Activated CD4-positive, alpha-beta T cell treated with anti-CD3 and anti-CD28 coated beads, Interleukin-2, amount 50 U/mL, for 16 hours (primary cell): ENCODE measurements at places on chromosomes 3 and 15.

- no peak for DNase-seq
Measured at GRCh38 chr15:32905481-32905880, 187.7 kb downstream of the GREM1 start.

DNA sequence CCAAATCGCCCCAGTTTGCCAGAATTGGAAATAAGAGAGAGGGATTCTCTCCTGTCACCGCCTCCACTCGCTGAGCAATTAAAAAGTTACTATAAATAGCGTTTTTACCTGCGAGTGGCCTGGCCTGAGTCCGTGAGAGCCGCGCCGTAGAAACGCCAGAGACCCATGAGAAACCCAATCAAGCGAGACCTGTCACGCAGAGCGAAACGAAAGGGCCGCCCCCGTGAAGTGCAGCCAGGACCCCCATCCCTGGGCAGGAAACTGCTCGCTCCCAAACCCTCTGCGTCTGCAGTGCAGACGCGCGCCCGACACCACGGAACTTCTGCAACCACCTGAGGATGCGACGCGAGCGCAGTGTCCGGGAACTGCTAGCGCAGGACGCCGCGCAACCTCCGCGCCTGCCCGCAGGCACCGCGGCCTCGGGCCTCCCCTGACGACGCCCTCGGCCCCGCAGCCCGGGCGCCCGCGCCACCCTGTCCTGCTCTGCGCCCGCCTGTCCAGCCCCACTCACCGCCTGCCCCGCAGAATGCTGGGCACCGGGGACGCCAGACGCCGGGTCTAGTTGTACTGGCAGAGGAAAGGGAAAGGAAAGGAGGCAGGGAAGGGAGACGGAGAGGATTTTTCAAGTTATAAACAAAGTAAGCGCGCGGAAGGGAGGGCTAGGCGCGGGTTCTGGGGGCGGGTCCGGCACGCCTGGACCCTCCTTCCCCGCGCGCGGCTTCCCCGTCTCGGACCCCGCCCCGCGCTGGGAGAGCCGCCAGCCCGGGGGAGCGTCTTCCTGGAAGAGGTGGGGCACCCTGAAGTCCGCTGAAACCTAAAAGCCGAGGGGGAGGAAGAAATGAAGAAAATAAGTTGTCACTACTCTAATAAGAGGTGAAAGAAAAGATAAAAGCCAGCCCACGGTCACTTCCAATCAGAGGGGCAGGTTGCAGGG is at the start of gene PLSCR4:
Gene PLSCR4, minus strand, starts transcription at position 657 of the 934 bp plus-strand sequence. CDS start 29,034 bp downstream, outside the sequence.
- peak; percentile 1 for DNase-seq

- peak; percentile 50 for DNase-seq
Measured at GRCh38 chr3:168094877-168095610, 680 bp downstream of the GOLIM4 start.

GRCh38 chr3:107660306-107660976 is 137.7 kb downstream of the BBX start:
- DNase-seq: peak; percentile 41

- DNase-seq: no peak
Measured at GRCh38 chr3:38579551-38580449, 69.7 kb downstream of the SCN5A start.

DNA sequence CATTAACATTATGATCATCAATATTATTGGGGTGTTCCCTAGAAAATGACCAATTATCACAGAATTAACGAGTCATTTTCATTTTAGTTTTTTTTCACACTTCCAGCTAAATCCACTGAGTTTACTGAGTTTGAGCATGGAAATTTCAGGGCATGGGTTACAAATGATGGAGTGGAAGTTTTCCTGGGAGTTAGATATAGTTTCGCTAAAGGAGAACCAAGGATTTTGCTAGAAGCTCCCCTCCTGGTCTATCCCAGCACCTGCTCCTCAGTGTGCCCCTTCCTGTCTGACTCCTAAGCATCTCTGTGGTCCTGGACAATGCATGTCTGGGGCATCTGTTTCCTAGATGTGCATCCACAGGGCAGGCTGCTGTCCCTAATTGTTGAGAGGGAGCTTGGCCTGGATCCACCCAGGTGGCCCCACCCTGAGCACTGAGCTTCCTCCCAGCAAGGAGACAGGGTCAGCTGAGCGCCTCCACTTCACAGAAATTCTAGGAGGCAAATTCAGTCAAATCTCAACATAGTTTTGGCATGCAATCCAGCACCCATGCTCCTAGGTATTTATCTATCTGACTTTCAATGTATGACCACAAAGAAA is 102.3 kb upstream of the GOLGA6L6 start:
- no peak for DNase-seq

DNA sequence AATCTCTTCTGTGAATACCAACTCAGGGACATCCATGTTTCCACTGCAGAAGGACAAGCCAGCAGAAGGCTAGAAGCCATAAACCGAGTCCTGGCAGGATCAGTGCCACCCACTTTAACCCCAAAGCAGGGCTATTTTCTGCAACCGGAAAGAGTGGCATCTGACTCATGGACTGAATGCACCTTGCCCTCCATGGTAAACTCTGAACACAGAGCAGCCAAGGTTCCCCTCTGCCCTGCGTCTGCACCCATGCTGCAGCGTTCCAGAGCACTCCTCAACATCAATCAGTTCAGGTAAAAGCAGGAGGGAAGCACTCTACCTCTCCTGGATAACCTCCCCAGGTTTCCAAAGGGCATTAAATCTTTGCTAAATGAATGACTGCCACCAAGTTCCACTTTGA is 801 bp upstream of the NGRN start:
- DNase-seq: peak; percentile 68

- DNase-seq: no peak
Measured at GRCh38 chr3:61350782-61351309, 99.6 kb upstream of the FHIT start.

DNA sequence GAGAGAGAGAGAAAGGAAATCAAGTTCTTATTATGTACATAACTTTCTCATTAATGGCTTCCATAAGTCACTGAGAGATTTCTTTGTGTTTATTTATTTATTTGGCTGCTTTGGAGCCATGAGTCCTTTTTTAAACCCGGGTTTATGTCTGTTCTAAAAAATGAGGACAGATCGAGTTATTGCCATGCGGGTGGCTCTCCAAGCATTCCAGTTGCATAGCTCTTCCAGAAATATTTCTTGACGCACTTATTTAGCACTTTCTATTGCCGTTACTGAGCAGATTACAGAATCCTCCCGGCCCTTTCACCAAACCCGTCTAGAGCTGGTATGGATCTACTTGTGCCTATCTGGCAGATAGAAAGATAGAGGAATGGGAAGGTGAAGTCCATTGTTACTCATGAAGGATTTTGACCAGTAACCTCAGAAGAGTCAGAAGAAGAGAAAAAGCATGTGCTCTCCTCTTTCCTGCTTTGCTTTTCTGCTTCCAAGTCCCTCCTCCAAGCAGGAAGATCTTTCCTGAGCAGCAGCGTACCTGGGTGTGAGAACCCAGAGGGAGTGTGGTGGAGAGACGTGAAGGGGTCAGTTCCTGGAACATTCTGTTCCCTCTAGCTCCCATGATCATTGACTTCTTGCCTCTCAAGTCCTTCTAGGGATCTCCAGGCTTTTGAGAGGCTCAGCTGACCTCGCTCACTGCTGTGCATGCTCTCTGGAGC is 112.8 kb downstream of the LPP start:
- DNase-seq: no peak

DNA sequence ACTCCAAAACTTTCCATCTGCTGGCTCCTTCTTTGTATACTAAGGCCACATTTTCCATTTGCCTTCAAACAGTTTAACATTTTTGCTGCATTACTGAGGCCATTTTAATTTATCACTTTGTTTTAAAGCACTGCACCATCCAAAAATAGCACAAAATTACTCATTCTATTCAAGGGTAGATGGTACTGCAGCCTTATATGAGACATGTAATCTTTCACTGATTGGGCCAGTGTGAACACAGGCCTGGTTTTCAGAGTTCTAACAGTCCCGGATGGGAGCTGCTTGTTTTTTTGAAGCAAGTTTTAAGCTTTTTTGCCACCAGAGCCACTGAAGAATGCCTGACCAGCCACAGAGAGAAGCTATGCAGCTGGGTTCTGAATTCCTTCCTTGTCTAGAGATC is 172.3 kb upstream of the TSC22D2 start:
- DNase-seq: no peak

- DNase-seq: no peak
Measured at GRCh38 chr3:47394881-47395280, 14.1 kb downstream of the PTPN23 start.

- DNase-seq: no peak
Measured at GRCh38 chr3:182808041-182808770, 14.9 kb downstream of the ATP11B start.

DNA sequence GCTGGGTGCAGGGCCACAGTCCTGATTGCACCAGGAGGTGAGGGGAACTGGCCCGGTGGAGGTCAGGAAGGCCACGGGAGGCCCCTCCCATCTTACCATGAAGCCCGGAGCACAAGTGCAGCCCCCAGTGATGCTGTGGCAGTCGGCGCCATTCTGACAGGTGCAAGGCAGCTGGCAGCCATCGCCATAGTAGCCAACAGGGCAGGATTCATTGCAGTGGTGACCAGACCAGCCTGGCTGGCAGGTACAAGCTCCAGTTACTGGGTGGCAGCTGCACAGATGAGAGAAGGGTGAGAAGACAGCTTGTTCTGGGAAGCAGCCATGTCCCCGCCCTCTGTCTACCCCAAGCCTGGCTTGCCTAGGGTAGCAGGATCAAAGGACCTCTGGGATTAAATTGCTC is 88.2 kb downstream of the RAB11A start:
- no peak for DNase-seq

- DNase-seq: no peak
Measured at GRCh38 chr3:192224634-192225155, 502.6 kb downstream of the FGF12 start.

- no peak for DNase-seq
Measured at GRCh38 chr3:94359996-94360395, 297.1 kb downstream of the NSUN3 start.

GRCh38 chr15:23118208-23118607 is 18.4 kb downstream of the GOLGA6L1 start:
- no peak for DNase-seq

DNA sequence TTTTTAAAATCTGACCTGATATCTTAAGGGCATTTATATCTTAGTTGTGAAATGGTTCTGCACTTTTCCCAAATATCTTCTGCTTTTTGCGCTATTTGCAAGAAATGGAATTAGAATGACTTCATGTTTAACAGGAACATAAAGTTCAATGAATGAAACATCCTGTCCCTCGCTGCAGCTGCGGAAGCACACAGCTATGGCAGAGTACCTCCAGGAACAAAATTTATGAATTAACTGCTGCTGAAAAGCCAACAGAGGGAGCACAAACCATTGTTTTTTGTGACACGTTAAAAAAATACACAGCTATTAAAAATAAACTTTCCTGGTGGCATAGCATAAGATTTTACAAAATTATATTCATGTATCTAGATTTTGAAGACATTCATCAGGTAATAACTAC is 404.4 kb upstream of the MDFIC2 start:
- no peak for DNase-seq

DNA sequence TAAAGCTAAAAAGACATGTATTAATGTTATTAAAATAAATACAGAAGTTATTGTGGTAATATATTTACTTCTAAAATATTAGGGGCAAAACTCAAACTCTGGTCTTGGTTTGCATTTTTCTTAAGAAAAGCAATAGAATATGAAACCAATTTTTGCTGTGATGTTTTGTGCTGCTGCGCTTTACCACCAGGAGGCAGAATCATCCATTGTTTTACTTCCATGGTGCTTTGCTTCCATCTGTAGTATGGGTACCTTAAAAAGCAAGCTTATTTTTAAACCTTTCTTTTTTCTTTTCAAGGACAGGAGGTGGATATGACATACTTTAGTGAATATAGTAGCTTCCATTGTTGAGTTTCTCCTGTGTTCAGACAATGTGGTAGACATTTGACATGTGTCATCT is 46.6 kb upstream of the MRPL3 start:
- DNase-seq: peak; percentile 12

- peak; percentile 26 for DNase-seq
Measured at GRCh38 chr3:70980646-70981170, 602.8 kb downstream of the FOXP1 start.

DNA sequence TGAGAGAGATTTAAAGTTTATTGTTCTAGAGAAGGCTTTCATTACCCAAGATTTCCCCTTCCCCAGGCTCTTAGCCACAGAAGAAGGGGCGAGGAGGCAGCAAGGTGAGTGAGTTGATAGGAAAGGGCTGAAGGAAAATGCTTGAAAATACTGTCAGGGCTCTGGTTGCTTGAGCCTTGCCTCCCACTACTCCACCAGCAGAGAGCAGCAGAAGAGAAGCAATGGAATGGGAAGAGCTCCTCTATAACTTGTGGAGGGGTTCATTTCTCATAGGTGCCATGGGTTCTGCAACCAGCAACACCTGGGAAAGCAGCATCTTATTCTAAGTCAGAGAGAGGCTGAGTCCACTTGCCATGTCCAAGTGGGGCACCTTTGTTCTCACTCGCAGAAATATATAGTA is 184.0 kb upstream of the CNTN6 start:
- DNase-seq: no peak

DNA sequence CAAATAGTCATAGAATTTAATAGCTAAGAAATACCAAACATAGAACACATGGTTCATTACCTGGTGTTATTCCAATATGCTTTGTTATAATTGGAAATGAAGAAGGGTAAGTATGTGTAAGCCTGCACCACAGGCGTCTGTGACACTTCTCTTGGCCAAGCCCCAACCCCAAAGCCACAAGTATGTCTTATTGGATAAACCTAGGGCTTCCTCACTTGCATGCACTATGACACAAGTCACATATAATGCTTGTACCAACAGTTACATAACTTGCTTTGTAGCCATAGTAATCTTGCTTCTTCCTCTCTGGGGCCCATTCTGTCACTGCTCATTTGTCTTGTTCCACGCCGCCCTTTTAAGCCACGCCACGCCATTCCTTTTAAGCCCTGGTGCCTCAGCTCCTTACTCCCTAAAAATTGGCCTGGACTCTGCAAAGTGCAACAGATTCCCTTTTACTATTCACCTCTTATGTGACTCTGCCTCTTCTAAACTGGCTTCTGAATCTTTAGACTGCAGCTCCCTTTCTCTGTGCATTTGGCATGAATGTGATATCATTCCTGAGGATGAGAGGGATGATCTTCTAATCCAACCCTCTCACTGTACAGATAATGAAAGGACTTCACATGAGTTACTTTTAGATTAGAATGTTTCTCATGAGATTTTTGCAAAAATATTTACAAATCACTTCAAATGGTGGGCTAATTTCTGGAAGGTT is 48.1 kb upstream of the EPHA3 start:
- no peak for DNase-seq

GRCh38 chr3:126982126-126982470 is 817 bp upstream of the PLXNA1 start:
- DNase-seq: peak; percentile 49

GRCh38 chr3:58874248-58874741 is 175.5 kb downstream of the CFAP20DC start:
- peak; percentile 52 for DNase-seq

GRCh38 chr3:111989061-111989678 is 9.6 kb upstream of the TAGLN3 start:
- peak; percentile 46 for DNase-seq

GRCh38 chr3:81938681-81939080 is 177.2 kb upstream of the GBE1 start:
- DNase-seq: no peak

- no peak for DNase-seq
Measured at GRCh38 chr3:144097163-144097562, 125.5 kb downstream of the DIPK2A start.

- no peak for DNase-seq
Measured at GRCh38 chr3:21750831-21751391, at the start of gene ZNF385D. ZNF385D (minus strand) TSS chr3:21751210; CDS start chr3:21750916, 294 bp downstream.
